ENCODE measurements at places on chromosomes 3 and 15. TPM values are rescaled to one million over a fixed set of nuclear protein-coding genes. Genes with fewer than 3 reads are reported as not detected.

DNA sequence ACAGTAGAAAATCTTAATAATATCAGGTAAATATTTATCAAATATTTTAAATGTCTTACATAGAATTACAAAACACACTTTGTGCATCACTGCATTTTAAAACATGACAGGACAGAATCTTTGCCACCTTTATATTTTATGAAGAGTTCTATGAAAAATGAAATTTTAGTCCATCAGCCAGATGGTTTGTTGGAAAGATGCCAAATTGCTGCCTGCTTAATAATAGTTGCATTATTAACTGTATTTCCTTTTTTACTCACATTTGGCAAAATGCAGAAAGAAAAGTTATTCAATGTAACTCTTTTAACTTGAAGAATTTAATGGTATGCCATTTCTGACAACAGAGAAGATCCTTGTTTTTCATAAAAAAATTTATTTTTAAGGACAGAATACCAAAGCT is 1271.6 kb downstream of the NSUN3 start:
- no peak for DNase-seq

The LXN gene
- polyA plus RNA-seq: 29.5 TPM

- no peak for DNase-seq
Measured at GRCh38 chr3:187706971-187707370, 4.6 kb upstream of the RTP2 start.

- DNase-seq: no peak
Measured at GRCh38 chr15:81023483-81024264, 23.0 kb downstream of the TLNRD1 start.

The GPR27 gene
- polyA plus RNA-seq: 11.2 TPM

- no peak for DNase-seq
Measured at GRCh38 chr3:126316031-126316461, 41.2 kb downstream of the KLF15 start.

GRCh38 chr3:51929420-51930003 is 12.2 kb downstream of the RRP9 start:
- no peak for DNase-seq

The SAMMSON gene
- 0.17 TPM for polyA plus RNA-seq

The FANCD2 gene
- polyA plus RNA-seq: 24.8 TPM

- DNase-seq: no peak
Measured at GRCh38 chr3:189537135-189537534, 94.1 kb upstream of the TP63 start.

The RPL22L1 gene
- 67.1 TPM for polyA plus RNA-seq

GRCh38 chr15:69018951-69019350 is 4.5 kb downstream of the NOX5 start:
- DNase-seq: no peak

- no peak for DNase-seq
Measured at GRCh38 chr15:25176991-25177954, 222.5 kb downstream of the SNRPN start.

The MLF1 gene
- 50.0 TPM for polyA plus RNA-seq

The ITIH4 gene
- 5.1 TPM for polyA plus RNA-seq

The TMEM207 gene
- 17.7 TPM for polyA plus RNA-seq

GRCh38 chr3:61631108-61631769 is 69.9 kb downstream of the PTPRG start:
- no peak for DNase-seq

The RETNLB gene
- polyA plus RNA-seq: not detected

- DNase-seq: no peak
Measured at GRCh38 chr3:17157713-17158112, 273.0 kb downstream of the PLCL2 start.

DNA sequence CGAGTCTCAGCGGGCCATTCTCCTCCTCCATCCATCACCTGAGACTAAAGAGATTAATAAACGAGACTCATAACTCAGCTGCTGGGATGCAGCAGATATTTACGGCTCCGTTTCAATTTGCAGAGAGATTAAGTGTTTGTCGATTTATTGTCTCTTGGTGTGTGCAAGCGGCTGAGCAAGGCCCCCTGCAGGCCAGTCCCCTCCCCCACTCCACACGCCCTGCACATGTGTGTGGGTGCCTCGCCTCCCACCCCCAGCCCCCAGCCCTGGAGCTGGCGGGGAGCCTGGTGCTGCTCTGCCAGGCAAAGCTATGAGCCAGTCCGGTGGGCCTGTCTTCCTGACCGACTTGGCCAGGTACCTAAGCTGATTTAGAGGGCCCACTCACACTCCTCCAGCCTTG is 63.0 kb downstream of the CYP11A1 start:
- no peak for DNase-seq

The EAF2 gene
- 8.2 TPM for polyA plus RNA-seq

GRCh38 chr15:76324066-76324465 is 12.5 kb upstream of the ISL2 start:
- DNase-seq: no peak

DNA sequence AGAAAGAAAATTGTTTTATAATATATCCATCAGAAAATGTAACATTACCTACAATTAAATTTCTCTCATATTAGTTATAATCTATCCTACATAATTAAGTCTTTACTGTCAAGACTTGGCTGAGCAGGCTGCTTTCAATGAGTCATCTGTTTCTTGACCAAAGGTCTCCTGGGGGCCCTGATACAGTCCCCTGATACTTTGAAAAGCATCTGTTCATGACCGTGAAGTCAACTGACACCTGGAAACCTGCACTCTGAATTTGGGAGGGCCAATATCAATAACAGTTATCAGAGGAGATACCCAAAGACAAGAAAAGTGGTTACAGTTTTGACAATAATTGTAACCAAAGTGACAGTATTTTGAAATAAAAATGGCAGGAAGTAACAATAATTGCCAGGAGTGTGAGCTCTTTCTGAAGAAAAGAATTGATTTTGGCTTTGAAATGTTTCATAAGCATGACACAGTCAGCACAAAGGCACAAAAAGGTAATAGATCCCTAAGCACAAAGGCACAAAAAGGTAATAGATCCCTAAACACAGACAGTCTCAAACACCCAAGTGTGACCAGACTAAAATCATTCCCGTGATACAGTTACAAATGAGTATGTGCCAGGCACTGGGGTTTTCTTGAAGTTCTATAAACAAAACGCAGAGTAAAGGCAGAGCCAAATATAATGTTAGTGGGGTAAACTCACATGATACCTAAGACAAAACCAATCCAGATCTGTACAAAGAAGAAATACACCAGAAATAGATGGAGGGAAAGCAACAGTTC is 260.7 kb downstream of the PLOD2 start:
- no peak for DNase-seq

DNA sequence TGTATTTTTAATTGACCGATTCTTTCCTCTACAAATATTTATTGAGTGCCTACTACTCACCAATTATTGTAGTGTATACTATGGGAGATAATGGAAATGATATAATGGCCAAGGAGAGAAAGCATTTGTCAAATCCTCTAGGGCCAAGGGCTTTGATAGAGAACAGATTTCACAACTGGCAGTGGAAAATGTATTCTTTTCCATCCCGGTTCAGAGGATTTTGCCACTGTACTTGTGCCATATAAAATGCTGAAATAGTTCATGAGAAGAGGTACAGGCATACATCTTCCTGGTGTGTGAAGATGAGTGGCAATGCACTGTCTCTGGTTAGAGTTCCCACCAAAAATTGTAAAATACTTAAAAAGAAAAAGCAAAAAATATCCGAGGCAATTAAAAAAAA is 451.6 kb upstream of the TPRG1 start:
- no peak for DNase-seq

GRCh38 chr3:108669208-108669607 is 79.7 kb downstream of the DZIP3 start:
- no peak for DNase-seq

GRCh38 chr3:160566499-160566898 is 1.1 kb upstream of the KPNA4 start:
- DNase-seq: no peak

GRCh38 chr3:113795693-113796092 is 42.9 kb upstream of the GRAMD1C start:
- no peak for DNase-seq

DNA sequence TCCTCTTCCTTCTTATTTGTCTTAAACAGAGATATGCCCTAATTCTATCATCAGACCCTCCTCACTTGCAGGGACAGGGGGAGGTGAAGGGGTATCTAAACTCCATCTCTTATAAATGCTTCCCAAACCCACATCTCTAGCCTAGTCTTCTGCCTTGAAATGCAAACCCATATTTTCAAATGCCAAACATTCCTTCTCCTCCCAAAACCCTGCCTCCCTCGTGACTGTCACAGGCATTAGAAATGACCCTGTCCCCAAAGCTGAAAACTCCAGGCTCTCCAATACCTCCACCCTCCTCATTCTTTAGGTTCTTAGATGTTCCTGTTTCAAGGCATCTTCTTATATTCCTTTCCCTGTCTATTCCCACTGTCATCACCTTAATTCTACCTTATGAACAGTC is 191.0 kb downstream of the ERC2 start:
- no peak for DNase-seq

All from renal cortex interstitium (tissue), 15 donors.